NCI-H1092 (cell line): ENCODE measurements at places on chromosomes 4 and X.

DNA sequence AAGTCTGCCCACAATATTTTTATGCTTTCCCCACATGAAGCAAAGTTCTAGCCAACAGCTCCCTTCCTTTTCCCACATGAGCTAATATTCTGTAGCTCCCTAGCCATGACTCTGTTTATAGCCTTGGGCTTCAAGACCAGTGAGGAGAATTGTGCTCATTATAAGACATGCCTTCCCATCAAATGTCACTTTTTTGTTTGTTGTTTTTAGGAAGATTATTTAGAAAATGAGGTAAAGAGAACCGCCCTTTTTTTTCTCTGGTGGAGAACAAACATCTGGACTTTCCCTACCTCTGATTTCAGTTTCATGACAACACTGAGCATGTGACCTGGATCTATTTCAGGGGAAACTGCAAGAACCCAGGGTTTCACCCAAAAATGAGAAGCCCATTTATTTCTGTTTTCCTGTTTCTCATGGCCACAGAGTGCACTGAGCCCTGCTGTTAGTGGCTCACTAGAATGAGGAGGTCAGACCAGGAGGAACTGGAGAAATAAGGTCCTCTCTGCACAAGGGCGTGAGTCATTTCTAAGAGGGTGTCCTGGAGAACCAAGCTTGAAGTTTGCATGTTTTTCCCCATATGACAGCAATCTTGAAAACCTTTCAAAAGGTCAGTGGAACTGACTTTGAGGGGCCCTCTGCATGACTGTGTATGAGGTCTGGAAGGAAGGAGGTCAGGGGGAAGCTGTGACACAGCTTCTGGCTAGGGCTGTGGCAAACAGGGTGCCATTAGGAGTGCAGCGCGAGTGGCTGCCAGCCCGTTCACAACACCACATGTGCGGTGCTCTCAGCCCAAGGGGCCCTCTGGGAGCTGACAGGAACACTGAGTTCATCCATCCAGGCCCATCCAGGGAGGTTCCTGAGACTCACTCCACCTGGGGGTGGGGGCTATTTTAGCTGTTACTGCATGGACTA is 55.2 kb downstream of the CHST7 start:
- DNase-seq, result no peak

DNA sequence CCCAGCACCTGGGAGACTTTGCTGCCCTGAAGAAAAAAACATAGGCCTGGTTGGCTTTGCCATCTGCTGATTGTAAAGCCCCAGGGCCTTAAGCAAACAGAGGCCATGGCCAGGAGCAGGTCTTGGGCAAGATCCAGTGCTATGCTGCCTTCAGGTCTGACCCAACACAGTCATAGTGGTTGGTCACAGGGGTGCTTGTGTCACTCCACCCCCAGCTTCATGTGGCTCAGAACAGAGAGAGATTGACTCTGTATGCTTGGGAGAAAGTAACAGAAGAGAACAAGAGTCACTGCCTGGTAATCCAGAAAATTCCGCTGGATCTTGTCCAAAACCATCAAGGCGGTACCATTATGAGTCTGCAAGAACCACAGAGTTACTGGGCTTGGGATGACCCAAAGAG is 24.4 kb upstream of the SMARCA5 start:
- no peak for DNase-seq

GRCh38 chr4:98352940-98353339 is 91.8 kb downstream of the RAP1GDS1 start:
- no peak for DNase-seq

DNA sequence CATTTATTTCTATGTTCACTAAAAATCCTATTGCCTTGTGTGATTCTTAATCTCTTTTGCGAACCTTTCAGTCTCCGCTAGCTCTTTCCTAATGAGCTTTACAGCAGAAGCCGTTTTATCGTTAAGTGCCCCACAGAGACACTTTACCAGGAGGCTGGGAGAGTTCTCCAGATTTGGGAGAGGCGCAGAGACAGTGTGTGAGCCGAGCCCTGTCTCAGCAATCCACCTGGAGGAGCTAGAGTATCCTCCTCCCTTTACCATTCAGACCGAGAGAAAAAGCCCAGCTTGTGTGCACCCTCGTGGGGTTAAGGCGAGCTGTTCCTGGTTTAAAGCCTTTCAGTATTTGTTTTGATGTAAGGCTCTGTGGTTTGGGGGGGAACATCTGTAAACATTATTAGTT is 54.9 kb upstream of the MTM1 start:
- no peak for DNase-seq

GRCh38 chrX:106203315-106203714 is 35.2 kb downstream of the PWWP3B start:
- no peak for DNase-seq
